ENCODE measurements at places on chromosomes 4 and X.

GRCh38 chr4:37604461-37604860 is 81.7 kb downstream of the RELL1 start:
- no peak for DNase-seq

DNA sequence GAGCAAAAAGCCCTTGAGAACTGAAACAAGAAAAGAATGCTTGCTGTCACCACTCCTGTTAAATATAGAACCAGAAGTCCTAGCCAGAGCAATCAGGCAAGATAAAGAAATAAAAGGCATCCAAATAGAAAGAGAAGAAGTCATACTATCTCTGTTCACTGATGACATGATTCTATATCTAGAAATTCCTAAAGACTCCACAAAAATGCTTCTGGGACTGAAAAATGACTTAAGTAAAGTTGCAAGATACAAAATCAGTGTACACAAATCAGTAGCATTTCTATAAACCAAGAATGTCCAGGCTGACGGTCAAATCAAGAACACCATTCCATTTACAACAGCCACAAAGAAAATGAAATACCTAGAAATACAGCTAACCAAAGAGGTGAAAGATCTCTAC is 552.7 kb upstream of the SLIT2 start:
- no peak for DNase-seq

DNA sequence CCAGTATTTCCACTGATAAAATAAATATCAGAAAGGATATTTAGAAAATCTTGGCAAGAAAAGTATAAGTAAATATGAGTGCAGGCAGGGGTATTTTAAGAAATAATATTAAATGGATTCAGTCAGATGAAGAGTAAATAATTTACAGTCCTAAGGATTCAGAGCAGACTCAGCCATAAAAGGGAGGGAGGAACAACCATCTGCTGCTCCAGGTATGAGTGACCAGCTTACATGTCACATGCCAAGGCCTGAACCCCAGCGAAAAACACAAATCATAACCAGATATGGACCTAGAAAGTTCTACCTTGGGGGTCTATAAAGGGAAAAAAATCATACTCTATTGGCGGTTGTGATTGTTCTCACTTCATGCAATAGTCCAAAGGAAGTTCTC is 166.8 kb downstream of the COL4A6 start:
- DNase-seq, result no peak

GRCh38 chr4:52932591-52933470 is 70.7 kb downstream of the RASL11B start:
- no peak for DNase-seq

DNA sequence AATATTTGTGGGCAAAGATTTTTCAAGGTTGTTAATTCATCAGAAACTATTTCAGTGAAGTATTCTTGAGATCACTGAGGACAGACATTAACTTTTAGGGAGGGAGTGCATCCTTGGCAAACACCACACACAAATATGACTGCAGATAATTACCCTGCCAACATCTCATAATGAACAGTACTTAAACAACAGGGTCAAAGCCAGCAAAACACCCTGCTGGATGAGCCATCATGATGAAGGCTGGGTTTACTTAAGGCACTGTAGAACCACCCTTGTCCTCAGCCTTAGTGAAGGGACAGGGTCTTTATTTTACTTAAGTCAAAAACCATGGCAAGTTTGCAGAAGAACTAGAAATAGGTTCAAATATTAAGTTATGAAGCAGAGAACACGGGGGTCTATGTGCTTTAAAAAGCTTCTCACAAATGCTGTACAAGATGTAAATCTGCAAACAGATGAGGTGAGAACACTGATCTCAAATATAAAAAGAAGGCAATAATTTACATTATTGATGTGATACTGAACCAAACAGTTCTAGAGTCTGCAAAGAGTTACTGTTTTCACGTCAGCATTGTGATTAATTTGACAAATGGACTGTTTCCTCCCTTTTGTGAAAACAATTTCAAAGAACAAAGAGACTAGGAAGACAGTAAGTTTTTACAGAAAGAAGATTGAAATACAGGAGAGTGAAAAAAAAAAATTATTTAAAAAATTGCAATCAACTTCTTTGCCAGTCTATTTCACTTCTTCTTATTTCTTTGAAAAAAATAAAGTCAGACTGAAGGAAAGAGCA is 28.2 kb downstream of the TAPT1 start:
- no peak for DNase-seq

DNA sequence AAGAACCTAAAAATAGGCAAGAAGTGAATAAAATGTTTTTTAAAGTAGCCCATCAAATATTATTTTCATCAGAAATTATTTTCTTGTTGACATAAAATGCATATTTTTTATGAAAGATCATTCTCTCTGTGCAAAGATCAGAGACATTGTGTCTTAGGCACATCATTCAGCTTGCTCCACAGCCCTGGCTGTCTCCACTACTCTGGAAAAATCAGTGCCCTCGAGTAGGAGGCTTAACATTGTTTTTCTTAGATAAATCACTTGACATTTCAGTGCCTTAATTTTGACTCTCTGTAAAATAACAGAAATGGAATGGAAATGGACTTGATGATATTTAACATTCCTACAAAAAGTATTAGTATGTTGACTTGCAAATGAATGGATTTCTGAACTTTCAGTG is 77.9 kb downstream of the FAT4 start:
- no peak for DNase-seq

GRCh38 chr4:130125467-130125866 is 1029.5 kb downstream of the C4orf33 start:
- no peak for DNase-seq

DNA sequence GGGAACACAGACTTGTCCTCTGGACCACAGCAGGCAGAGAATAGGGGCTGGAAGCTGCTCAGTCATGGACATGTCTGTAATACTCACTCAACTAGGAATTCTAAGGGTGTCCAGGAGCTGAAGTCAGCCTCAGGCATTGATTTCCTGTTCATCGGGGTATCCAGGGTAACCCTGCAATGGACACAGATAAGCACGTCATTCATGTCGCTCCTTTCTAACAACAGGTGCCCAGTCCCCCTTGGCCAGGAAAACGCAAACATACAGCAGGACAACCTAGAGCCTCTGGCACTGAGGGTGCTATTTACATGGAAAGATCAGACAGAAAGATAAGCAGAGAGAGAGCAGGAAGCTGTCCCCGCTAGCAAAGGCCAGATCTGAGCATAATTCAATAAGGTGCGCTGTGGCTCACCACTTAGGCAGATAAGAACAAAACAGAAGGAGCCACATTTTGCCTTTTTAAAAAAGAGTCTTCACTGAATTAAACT is 21.3 kb downstream of the QDPR start:
- DNase-seq, result no peak

DNA sequence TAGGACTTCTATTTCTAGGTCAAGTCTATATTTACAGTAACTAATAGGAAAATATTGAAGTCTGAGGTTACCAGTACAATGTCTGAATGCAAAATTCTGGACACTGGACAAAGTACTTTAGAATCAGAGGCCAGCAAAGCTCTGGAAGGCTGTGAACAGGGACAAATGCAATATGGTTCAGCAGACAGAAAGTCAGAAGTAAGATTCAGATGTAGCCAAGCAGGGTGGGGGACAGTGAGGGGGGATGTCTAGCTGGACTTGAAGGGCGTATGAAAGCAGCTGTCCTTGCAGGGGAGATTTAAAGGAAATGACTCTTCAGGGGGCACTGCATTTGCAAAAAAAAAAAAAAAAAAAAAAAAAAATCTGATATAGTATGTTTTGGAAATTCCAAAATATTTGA is 2.9 kb downstream of the SORBS2 start:
- DNase-seq, result no peak

DNA sequence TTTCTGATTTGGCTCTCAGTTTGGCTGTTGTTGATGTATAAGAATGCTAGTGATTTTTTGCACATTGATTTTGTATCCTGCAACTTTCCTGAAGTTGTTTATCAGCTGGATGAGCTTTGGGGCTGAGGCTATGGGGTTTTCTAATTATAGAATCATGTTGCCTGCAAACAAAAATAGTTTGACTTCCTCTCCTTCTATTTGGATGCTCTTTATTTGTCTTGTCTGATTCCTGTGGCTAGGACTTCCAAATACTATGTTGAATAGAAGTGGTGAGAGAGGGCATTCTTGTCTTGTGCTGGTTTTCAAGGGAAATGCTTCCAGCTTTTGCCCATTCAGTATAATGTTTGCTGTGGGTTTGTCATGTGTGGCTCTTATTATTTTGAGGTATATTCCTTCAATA is 734.7 kb upstream of the FAM241A start:
- DNase-seq, result no peak

- DNase-seq, result no peak
Measured at GRCh38 chr4:10112658-10113284, 3.8 kb downstream of the WDR1 start.

- DNase-seq, result no peak
Measured at GRCh38 chr4:8093587-8094274, 64.9 kb downstream of the ABLIM2 start.

GRCh38 chrX:136106920-136107528 is 40.3 kb upstream of the FHL1 start:
- DNase-seq, result no peak

DNA sequence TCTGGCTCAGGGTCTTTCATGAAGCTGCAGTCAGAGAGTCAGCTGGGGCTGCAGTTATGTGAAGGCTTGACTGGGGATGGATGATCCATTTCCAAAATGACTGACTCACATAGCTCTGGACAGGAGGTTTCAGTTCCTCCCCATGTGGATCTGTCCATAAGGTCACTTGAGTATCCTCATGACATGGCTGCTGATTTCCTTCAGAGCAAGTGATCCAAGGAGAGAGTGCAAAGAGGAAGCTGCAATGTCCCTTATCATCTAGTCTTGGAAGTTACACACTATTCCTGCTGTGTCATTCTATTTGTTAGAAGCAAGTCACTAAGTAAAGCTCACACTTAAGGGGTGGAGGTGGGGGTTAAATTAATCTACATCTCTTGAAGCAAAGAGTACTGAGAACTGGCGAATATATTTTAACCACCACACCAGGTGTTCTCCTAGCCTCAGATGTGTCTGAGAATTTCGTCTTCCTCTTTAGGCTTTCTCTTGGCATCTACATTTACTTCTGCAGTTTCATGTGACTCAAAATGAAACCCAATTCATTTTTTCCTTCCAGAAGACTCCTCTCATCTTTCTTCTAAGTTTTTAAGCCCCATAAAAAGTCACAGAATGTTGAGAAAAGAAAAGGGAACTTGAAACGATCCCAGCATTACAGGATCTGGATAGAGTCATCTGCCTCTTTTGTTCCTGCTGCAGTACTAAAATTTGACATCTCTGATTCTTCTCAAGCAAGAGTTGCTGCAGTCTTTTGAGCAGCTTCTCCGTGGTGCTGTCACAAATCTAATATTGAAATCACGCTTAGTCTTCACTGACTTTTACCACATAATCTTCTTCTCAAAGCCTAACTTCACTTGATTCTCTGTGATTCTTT is 3.8 kb upstream of the GRPR start:
- DNase-seq, result no peak

DNA sequence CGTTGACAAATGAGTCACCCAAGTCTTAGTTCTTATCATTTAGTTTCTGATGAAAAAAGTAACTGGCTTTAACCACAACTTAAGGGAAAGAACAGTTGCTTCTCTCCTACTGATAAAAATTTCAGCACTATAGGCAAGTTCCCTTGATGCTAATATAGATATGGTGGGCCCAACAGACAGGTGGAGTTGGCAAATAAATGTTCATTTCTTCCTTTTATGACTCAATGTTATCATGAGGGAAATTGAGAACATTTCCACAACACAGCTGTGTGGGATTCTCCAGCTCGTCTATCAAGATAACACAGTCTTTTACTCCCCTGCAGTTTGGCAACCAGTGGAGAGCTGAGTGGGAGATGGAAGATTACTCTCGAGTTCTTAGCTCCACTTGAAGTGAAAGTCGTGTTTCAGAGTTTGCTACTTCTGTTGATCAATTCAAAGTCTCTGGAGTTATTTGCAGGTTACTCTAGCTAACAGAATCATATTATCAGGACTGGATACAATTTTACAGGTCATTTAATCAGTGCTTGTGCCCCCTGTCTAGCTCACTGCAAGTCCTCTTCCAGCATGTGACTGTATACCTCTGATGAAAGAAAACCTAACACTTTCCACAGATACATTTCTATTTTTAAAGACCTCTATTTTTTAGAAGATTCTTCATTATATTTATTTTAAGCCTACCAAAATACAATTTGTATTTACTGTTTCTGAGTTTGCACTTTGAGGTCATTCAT is 270.6 kb upstream of the GK2 start:
- no peak for DNase-seq

GRCh38 chr4:143713955-143714625 is 13.6 kb upstream of the FREM3 start:
- no peak for DNase-seq

DNA sequence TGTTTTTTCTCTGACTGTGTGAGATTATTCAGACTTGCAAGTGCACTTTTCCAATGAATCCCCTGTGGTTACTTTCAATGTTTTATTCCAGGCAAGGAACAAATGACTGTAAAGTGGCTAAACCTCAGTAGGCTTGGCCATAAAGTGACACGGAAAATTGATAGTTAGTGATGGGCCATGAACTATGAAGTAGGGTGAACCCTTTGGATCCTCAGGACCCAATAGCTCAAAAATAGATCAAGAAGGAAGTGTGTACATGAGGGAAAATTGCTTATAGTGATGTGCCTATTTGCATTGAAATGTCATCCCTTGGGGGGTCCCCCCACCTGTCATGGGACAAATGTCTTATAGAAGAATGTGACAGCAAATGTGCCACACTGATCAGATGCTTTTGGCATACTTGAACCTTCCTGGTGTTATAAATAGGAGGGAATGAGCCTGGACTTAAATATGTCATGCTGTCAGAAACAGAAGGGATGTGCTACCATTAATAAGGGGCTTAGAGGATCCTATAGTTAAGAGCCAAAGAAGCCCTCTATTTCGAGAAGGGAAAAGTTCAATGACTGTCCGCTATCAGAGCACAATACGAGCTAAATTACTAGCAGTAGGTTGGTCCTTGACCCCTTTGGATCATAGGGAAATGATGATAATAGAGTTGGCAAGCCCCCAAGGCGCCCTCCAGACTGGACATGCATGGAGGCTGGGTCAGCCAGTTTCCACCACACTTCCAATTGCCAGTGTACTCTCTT is 30.3 kb downstream of the SLC16A2 start:
- DNase-seq, result no peak

- no peak for DNase-seq
Measured at GRCh38 chr4:181202240-181202639, 1041.0 kb upstream of the TENM3 start.

DNA sequence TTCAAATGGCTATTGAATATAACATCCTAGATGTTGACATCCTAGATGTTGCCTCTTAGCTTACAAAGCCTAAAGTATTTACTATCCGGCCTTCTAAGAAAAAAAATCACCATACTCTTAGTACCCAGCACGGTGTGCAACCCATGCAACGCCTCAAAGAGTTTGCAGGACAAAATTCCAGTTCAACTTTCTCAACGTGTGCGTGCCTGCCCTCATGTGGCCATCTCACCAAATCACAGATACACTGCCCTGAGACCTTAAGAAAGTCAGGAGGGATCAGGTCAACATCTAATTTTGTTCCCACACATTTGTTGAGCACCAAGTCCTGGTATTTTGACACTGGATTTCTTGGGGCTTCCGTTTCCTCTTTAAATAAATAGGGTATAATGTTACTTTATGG is 68.3 kb downstream of the CRMP1 start:
- DNase-seq, result no peak

GRCh38 chrX:47283015-47283771 is 50.4 kb downstream of the USP11 start:
- no peak for DNase-seq

- no peak for DNase-seq
Measured at GRCh38 chr4:106034220-106034619, 138.9 kb downstream of the NPNT start.
